ENCODE measurements at places on chromosomes 1 and 21.

- no peak for DNase-seq
Measured at GRCh38 chr1:20028125-20028524, 41.9 kb upstream of the PLA2G5 start.

GRCh38 chr1:15522551-15522950 is 1.5 kb downstream of the CASP9 start:
- no peak for DNase-seq

DNA sequence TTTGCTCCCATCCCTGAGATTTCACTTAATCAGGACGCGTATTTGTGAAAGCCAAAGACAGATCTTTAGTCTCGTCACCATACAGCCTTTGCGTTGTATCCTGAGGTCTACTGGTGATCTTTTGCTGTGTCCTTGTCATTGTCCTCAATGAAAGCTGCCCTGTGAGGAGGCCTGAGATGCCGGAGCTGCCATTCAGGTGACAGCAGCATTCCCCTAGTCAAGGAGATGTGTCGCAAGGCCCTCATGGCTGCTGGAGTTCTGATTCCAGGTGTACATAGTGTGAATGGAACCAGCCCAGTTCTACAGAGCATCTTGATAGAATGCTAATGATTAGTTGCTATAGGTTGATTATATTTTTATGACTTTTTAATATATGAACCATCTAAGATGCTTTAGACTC is 24.1 kb downstream of the TTF2 start:
- DNase-seq = no peak

DNA sequence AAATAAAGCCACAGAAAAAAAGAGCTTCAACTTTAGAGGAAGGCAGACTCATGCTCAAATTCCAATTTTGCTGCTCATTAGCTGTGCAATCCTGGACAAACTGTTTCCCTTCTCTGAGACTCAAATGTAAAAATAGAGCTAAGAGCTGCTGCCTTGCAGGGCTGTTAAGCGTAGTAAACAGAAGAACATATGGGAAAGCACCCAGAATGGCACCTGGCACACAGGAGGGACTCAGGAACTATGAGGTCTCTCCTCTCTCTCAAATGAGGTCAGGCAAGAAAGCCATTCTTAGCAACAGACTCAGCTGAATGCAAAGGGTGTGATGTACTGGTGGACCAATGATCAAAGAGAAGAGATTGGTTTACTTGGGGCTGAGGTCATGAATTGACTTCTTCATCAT is 61.3 kb downstream of the TRABD2B start:
- no peak for DNase-seq

DNA sequence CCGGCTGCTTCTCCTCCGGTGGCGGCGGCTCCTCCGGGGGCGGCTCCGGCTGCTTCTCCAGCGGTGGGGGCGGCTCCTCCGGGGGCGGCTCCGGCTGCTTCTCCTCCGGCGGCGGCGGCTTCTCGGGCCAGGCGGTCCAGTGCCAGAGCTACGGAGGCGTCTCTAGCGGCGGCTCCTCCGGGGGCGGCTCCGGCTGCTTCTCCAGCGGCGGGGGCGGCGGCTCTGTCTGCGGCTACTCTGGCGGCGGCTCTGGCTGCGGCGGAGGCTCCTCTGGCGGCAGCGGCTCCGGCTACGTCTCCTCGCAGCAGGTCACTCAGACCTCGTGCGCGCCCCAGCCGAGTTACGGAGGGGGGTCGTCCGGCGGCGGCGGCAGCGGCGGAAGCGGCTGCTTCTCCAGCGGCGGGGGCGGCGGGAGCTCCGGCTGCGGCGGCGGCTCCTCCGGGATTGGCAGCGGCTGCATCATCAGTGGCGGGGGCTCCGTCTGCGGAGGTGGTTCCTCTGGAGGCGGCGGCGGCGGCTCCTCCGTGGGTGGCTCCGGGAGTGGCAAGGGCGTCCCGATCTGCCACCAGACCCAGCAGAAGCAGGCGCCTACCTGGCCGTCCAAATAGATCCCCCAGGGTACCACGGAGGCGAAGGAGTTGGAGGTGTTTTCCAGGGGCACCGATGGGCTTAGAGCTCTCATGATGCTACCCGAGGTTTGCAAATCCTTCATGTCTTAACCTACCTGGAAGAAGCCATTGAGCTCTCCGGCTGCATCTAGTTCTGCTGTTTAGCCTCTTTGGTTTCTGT is 2.0 kb downstream of the LORICRIN start:
- DNase-seq = no peak

DNA sequence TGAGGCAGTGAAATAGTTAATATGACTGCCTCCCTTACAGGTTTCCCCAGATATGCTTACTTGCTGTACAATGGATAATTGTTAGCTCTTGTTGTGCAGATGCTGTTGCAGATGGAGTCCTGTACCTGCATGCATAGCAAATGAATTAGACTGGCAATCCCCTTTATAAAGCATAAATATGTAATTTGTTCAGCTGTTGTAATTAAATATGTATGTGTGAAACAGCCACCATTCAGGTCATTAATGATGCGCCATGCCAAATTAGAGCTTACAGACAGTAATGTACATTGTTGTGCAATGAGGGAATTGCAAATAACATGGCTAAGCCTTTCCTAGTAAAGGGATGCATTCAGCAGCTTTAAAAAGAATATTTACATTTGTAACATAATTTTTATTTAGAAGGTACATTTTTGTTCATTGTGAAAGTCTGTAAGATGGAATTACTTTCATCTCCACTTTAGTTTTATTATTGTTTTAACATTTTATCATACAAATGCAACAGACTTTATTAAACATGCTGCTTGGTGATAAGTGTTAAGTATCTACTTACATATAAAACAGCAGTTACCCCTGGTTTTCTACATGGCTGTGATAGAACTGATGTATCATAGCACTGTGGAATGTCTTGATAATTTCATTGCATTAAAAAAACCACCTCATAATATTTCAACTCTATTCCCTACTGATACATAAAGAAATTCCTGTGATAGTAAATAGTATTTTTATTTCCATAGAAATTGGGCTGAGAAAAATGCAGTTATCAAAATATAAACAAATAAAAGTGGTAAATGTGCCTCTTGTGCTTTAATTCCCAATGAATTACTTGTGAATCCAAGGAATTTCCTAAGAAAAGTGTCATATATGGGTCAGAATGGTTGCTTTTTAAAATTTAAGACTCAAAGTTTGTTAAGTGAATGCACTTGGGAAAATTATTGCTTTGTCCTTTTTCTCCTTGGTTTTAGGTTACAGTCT is 99.0 kb downstream of the NFIA start:
- DNase-seq = no peak

GRCh38 chr1:172340520-172340919 is 80.0 kb upstream of the C1orf105 start:
- no peak for DNase-seq

All from GM04504 (cell line).